Hematopoietic multipotent progenitor cell treated with erythropoietin and hydrocortisone succinate and interleukin-3 and kit ligand, for 15 days (in vitro differentiated cells): ENCODE measurements at places on chromosomes 1 and 21.

GRCh38 chr1:86848654-86849053 is 65.3 kb downstream of the SELENOF start:
- DNase-seq = no peak

- DNase-seq = peak; percentile 49
These were observed 773 bp upstream of the DDX59 start for GRCh38 chr1:200670242-200671118.

- no peak for DNase-seq
These were observed 15.9 kb downstream of the GNG12 start for GRCh38 chr1:67817319-67817718.

- DNase-seq = no peak
These were observed 4.1 kb downstream of the ORC1 start for GRCh38 chr1:52400131-52400530.

GRCh38 chr1:222880587-222880986 is 65.7 kb downstream of the DISP1 start:
- no peak for DNase-seq

DNA sequence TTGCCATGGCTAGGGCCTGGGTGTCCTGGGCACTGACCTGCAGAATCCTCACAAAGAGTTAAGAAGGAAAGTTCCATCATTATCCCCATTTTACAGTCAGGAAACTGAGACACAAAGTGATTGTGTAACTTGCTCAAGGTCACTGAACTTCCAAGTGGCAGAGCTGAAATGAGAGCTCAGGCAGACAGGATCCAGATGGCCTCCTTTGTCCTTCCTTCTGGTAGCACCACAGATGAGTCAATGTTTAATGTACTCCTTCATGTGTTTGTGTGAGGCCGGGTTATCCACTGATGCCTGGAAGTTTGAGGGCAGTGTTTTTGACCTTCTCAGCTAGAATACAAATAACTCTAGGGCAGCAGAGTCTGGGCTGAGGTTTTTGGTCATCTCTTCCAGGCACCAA is 207.0 kb downstream of the TNR start:
- no peak for DNase-seq

DNA sequence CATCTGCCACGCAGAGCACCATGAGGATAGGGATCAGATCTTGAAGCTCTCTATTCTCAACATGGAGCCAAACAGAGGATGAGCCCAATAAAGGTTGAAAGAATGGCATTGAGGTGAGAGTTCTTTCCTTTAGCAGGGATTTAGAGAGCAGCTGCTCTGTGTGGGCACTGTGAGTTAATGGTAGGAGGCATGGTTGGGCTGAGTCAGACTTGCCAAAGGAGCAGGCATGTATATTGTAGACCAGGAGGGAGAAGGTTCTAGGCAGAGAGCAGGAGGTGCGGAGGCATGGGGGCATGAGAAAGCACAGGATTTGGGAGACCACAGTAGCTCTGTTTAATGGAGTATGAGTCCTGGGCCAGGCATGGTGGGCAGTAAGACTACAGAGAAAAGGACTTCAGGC is 32.0 kb downstream of the TMEM53 start:
- DNase-seq = no peak

- DNase-seq = no peak
These were observed 92.3 kb downstream of the MRPL37 start for GRCh38 chr1:54292002-54292911.

GRCh38 chr21:29513535-29513934 is 214.8 kb downstream of the BACH1 start:
- no peak for DNase-seq
